Activated T-helper 1 cell treated with anti-CD3 and anti-CD28 coated beads, Interleukin-2, amount 50 U/mL, for 16 hours (primary cell): ENCODE measurements at places on chromosomes 1 and 21.

DNA sequence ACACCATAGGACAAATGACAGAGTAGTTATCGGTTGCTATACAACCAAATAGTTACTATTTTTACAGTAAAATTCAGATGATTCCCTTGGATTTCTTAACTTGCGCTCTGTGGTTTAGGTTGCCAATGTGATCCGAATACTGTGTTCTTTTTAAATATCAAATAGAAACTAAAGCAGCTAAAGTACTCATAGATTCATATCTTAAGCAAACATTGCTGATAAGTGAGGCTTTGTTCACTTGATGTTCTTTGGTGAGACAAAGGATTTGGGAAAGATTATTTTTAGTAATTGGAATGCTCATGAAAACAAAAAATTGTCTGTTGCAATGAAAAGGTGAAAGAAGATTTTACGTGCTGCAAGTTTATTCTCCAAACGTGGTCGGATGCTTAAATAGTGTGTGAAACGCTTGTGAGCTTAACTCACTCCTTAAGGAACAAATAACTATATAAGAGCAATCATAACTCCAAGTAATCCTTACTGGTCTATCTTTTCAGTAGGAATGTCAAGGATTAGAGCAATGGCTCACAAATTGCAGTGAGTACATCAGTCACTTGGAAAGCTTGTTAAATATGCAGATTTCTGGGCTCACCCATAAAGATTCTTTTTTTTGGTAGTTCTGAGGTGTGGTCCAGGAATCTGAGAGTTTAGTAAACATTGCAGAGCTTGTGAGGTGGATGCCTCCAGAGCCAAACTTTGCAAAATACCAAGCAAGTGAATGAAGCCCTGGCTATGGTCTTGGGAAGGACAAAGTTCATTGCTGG, 31.8 kb upstream of the PDC start:
- DNase-seq, result no peak

- DNase-seq, result no peak
These were observed 3.1 kb downstream of the PRKAB2 start for GRCh38 chr1:147169171-147169570.

DNA sequence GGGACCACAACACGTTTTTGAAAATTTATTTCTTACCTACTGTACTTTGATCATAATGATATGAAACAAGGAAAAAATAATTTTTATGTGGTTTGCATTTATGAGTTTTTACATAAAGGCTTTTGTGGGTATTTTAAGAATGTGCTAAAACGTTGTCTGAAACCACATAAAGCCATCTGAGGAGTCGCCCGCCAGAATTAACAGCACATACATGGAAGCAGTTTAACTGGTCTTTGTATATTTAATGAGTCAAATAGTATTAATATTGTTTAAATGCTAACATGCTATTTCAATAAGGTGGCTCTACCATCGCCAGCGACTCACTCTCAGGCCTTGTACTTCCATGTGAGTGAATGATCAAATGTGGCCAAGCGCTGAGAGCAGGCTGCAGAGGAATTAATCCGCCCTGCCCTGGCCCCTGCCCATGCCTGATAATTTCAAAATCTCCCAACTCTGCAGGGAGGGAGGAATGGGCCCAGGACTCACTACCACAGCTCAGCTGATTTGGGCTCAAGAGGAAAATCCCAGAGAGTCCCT, 49.6 kb downstream of the SLC66A1 start:
- DNase-seq, result no peak

DNA sequence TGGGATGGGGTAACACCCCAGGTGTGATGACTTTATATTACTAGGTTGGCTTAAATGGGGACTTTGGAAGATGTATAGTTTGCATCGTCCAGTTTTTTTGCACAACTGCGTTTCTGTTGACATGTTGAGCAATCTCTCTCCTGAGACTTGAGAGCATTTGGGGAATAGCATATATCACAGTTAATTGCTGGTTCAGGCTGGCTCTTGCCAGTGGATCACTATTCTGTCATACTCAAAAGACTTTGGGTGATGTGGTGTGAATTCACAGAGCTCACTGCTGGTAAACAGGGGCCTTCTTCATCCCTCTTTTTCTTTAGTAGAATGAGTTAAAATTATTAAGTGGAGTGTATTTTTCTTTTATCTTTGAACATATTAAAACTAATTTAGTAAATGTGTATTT, 44.3 kb downstream of the LHX9 start:
- DNase-seq, result no peak

GRCh38 chr1:118650107-118650807, 337.9 kb downstream of the TBX15 start:
- no peak for DNase-seq

GRCh38 chr21:33691945-33692603, 49.8 kb downstream of the ITSN1 start:
- no peak for DNase-seq

- DNase-seq, result no peak
These were observed 9.0 kb upstream of the GPR153 start for GRCh38 chr1:6269720-6270400.

GRCh38 chr1:74637296-74637695, 36.3 kb downstream of the ERICH3 start:
- DNase-seq, result no peak

- DNase-seq, result no peak
These were observed 30.5 kb downstream of the MATN1 start for GRCh38 chr1:30692948-30693301.

DNA sequence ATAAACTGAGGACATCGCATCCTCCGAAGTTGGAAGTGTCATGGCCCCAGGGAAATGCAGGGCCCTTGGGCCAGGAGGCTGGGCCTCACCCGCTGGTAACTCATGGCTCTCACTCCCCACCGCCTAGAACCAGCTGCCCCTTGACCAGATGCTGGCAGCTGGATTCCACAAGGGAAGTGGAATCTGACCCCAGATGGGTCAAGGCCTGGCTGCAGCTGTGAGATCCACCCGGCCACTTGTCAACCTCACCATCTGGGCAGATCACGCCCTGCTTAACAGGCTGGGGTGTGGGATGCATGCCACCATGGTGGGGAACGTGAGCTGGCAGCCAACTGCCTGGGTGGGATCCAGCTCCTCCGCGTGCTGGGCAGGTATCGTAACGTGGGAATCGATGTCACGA, 25.5 kb downstream of the KCNAB2 start:
- no peak for DNase-seq

DNA sequence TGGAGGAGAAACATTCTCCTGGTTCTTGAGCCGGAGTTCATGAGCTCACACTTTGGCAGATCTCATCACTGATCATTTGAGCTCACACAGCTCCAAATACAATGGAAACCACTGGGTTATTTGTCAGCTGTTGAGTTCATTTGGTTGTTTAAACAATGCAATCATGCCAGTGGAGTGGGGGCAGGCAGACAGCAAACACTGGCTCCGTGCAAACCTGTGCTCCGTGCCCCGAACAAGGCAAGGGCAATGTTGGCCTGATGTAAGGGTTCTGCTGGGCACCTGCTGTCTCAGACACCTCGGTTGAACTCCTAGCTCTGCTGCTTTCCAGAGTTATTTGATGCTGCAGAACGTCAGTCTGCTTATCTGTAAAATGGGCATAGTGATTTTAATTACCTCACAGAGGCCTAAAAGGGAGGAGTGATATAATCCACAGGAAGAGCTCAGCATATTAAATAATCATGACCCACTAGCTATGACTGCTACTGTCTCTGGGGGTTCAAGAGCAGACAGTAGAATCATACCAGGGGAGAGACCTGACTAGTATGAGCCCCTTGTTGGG, 20.0 kb upstream of the CLIC6 start:
- no peak for DNase-seq

DNA sequence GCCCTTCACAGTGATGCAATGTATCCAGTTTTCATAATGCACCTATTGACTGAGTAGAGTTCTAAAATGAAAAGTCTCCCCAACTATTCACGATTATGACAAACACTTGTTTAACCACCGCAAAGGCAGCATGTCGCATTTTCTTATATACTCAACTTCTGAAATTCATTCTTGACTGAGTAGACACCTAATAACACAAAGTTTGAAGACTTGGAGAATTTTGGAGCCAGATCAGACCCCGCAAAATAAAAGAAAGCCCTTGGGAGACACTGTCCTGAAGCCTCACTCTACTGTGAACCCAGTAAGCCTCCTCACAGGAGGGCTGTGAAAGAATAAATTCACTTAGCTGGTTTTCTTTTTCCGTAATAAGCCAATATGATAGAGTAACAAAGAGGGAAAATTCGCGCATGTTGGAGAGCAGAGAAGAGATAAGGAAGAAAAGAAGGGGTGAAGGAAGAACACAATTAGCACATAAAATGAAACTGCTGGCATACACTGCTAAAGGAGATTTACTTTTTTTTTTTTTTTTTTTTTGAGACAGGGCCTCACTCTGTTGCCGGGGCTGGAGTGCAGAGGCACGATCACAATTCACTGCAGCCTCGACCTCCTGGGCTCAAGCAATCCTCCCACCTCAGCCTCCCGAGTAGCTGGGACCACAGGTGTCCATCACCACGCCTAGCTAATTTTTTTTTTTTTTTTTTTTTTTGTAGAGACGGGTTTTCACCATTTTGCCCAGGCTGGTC, 492 bp upstream of the COLGALT2 start:
- no peak for DNase-seq

GRCh38 chr1:35725596-35725995, 6.9 kb upstream of the C1orf216 start:
- DNase-seq, result no peak
